ENCODE measurements at places on chromosomes 5 and 9.

- DNase-seq, result no peak
Measured at GRCh38 chr5:5953584-5954274, 424.6 kb downstream of the MED10 start.

DNA sequence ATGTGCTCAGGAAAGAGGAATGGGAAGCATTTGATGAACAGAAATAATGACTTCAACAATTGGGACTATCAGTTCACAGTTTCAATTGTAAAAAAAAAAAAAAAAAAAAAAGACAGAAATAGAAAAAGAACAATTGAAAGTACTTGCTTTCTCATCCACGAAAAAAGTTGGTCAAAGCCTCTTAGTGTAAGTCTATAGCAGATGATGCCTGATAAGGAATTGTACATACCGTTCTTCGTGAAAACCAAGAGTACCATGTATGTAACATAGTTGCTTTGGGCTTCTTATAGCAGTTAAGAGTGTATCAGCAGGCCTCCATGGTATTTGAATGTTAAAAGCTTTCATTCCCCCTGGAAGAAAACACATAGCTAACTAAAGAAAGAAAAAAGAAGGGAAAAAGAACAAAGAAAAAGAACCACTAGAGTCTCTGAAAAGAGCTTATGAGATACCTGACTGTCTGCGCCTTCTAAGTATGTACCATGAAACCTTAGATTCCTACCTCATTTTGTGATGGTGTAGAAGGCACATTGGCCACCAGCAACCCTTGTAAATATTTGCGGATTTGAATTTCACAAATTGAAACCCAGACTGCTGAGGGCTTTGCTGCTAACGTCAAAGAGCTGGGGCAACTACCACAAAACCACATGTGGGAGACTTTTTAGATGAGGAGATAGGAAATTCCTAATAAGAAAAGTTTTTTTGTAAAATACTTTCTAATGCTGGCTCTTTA, 75.2 kb downstream of the TMC1 start:
- DNase-seq, result no peak

DNA sequence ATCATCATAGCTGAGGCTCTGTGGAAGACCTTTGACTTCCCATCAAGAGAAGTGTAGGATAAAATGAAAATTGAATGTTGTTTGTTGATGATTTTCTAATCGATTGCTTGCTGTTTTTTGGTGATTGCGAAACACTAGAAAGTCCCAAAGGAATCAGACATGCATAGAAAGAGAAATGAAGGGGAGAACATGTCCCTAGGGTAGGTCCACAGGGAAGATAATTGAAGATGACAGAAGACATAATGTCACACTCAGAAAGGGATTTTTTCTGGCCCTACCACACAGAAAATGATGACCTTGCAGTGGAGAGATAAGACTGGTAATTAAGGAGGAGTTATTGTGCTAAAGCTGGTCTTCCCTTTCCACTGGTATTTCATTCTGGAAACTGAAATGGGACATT, 62.8 kb downstream of the INSYN2B start:
- DNase-seq, result no peak

DNA sequence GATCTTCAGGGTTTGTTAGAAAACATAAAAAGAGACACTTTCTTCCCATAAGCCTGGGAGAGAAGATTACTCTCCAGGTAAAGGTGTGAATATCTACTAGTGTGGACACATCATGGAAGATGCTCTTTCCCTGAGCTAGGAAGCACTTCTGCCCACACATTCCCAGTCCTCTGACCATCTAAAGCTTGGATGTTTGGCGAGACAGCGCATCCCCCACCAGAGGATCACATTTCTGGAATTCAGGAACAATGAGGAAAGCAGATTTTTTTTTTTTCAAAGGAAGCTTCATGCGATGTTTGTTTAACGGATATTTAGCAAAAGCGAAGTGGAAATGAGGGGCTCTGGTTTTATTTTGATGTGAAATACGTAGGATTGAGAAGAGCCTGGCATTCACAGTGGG, 6.2 kb downstream of the SVEP1 start:
- no peak for DNase-seq

DNA sequence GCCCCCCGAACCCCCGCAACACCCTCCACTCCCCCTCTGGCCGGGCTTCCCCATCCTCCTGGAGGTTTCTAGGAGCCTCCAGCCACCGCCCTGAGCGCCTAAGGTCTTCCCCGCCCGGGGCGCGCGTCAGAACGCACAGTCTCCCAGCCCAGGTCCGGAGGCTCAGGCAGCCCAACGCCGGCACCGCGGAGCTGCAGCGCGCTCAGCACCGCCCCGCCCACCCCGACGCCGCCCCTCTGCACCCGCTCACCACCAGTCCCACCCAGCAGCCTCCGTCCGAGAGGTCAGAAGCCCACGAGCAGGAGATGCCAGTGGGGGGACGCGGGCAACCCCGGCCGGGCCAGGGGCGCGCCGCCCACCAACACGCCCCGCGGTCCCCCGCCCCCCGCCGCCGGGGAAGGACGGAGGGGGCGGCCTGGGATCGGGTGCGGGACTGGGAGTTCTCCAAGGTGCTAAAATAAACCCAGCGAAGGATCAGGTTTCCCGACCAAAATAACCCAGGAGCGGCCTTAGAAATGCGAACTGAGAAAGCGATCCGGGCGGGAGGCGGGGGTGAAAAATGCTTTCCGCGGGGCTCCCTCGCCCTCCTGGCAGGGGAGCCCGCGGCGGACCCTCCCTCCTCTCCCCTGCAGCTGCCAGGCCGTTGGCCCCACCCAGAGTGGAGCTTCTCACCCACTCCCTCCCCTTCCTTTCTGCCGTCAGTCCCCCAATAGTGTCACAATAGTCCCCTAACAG, 6.5 kb upstream of the FAM78A start:
- DNase-seq, result no peak

DNA sequence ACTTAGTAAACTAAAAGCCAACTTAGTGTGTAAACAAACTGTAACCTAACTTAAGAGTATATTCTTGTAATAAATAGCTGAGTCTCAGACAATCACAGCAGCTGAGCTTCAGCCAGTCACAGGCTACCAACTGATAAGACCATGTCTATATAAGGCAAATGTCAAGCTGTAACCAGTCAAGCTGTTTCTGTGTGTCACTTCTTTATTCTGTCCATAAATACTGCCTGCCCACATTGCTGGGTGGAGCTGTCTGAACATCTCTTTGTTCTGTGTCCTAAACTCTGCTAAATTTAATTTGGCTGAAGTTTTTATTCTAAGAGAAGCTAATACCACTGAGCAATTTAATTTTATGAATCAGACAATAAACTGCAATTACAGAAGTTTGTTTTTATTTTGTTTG, 412.1 kb upstream of the CDH10 start:
- no peak for DNase-seq

DNA sequence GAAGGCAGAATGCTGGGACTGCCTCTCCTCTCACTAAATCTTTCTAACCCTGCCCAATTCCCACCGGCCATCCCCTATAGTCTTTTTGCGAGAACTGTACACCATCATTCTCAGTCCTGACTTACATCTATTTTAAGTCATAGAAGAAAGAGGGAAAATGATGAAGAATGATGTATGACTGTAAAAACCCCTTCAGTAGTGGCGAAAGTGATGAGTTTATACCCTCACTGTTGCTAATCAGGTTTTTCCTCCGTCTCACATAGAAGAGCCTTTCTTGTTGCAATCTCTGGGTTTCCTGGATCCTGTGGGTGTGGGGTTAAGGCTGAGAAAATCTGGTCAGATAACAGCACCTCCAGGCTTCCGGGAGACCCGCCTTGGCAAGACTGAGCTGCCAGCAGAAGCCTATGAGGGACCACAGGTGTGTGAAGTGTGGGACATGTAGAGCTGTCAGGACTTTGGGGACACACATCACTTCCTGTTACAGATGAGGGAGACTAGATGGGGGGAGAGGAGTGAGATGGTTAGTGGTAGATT, 147.1 kb upstream of the SLC12A2 start:
- DNase-seq, result no peak

- DNase-seq, result no peak
Measured at GRCh38 chr9:136045595-136046553, 49.2 kb downstream of the NACC2 start.

GRCh38 chr5:178291969-178292825, 59.6 kb upstream of the PHYKPL start:
- no peak for DNase-seq

GRCh38 chr9:114674798-114675540, 7.0 kb downstream of the TEX48 start:
- DNase-seq, result no peak

DNA sequence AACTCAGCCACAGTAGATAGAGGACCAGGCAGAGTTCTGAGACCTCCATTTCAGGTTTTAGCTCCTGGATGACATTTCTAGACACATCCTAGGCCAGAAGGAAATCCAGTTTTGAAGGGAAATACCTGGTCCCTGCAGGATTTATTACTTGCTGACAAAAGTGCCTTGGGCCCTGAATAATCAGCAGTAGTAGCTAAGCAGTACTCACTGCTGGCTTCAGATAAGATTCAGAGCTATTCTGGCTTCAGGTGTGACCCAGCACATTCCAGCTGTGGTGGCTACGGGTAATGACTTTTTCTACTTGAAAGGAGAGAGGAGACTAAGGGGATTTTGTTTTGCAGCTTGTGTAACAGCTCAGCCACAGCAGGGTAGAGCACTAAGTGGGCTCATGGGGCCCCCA, 34.0 kb downstream of the NDUFAF2 start:
- DNase-seq, result no peak

DNA sequence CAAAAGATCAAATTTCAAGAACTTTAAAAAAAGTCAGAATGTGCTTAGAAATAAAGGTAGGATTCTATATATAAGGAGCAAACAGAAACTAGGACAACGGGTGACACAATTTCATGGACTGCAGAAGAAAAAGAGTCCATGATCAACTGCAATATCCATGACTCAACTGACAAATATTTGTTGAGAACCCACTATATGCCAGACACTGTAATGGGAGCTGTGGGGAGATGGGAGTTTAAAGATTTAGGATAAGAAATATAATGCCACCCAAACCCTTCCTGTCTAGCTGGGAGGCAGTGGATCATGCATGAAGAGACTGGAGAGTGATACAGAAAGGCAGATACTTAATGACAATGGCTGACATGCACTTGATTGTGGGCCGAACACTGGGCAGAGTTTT, 27.6 kb upstream of the CCDC112 start:
- no peak for DNase-seq

DNA sequence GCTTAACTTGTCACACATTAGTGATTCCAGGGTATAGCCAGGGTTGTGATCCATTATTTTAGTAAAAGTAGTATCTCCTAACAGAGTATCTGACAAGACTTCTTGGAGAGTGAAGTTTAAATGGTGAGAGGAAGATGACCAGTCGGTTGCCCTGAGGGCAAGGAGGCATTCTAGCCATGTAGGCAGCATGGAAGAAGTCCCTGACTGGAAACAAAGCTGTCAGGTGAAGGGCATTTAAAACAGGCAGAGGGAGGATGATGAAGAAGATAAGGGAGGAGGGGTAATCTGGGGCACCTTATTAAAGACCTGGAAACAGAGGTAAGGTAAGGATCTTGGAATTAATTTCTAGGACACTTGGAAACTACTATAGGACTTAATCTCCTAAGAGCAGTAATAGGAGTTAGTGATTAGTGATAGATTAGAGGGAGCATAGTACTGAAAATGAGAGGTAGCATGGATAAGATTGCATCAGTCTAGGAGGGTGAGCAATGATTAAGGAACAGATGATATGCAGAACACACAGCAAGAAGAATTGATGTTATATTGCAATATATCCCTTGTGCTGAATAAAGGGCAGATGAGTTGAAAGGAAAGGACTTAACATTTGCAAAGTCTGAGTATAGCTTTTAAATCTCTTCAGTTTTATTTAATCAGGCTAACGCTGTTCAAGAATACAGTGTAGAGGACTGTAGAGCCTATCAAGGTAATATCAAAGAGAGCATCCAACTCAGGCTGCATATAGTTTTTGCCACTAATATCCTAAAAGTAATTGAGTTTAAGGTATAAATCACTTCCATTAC, 9.6 kb downstream of the KIF2A start:
- no peak for DNase-seq

DNA sequence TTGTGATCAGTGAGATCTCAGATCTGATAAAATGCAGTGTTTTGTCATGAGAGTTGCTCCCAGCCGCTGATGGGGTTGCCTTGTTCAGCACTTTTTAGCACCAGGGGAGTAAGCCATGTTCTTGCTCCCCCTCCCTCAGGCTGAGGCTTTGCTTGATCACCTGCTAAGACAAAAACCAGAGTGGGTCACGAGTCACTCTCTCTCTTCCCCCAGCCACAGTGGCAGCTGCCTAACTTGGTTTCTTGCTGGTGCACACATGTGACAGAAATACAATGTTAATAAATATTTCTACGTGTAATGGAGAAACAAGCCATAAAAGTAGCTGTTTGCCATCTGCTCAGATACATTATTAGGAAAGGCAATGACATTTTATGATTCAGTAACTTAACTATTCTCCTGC, 212.4 kb upstream of the DMRT1 start:
- no peak for DNase-seq

GRCh38 chr9:126326228-126327005, at the start of gene MVB12B:
TSS of gene MVB12B (plus strand) at chr9:126326829. CDS start at chr9:126326930, 101 bp downstream.
- DNase-seq, result peak; percentile 49

- no peak for DNase-seq
Measured at GRCh38 chr5:128825826-128826225, 139.5 kb upstream of the SLC27A6 start.

DNA sequence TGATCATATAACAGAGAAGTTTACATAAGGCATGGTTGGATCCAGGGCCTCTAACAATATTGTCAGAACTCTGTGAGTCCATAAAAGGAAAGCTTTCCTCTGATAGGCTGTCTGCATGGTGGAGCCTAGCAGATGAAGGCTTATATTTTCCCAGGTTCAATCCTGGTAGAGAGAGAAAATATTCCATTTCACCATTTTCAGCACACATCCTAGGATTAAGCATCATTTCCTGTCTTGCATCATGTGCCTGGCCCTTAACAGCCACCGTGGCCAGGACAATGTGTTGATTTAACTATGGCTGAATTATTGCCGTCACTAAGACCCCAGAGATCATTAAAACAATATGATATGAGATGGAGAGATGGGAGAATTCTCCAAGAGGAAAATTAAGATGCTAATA, 90.9 kb upstream of the GRIA1 start:
- no peak for DNase-seq

- DNase-seq, result no peak
Measured at GRCh38 chr5:109335114-109335513, 74.7 kb downstream of the PJA2 start.

- no peak for DNase-seq
Measured at GRCh38 chr5:8908055-8908683, 637.7 kb downstream of the SEMA5A start.

- no peak for DNase-seq
Measured at GRCh38 chr5:19229179-19229835, 758.7 kb downstream of the CDH18 start.

DNA sequence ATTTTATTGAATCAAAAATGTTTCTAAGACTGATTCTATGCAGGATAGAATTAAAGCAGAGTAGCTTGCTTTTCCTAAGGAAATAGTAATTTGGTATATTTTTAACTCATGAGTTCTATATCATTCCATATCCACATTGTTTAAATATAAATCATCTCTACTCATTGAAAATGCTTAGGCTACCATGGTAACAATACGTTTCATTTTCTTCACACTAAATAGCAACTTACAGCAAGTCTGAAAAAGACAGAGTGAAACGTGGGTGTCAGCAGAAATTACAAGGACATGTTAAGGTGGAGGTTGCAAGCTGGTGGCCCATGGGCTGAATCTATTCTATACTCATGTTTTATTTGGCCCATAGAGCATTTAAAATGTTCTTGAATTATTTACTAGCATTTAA, 487.9 kb downstream of the ARHGEF28 start:
- DNase-seq, result no peak

All from stimulated activated CD4-positive, alpha-beta T cell treated with anti-CD3 and anti-CD28 coated beads, Interleukin-15, amount 100 ng/mL, for 1 hour (primary cell).